Stimulated activated CD8-positive, alpha-beta memory T cell treated with anti-CD3 and anti-CD28 coated beads, Interleukin-2, amount 100 ng/mL, for 1 hour (primary cell): ENCODE measurements at places on chromosomes 1 and 21.

DNA sequence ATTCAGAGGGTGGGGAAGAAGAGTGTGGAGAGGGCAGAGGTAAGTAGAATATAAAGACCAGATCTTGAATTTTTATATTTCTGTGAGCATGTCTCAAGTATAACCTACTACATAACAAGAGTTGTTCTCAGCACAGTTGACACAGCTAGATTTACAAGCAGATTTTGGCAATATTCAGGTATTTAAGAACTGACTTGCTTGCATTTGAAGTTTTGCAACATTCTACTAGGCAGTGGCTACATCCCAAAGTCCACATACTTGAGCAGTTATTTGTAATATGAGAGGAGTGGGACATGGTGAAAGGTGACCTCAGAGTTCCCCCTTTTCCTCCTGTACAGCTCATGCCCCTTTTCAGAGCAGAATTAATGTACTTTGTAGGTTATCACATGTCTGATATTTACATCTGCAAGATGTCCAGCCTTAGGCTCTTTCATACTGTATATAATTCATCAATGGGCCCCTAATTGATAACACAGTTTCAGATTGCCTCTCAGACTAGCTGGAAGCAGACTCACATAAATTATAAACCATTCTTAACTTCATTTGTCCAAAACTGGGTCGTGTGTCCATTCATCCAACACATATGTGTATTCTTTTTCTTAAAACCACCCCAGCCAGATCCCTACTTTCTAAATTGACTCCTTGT lies 136.7 kb upstream of the RAVER2 start:
- no peak for DNase-seq

- peak; percentile 6 for DNase-seq
These were observed 708 bp downstream of the PRDM2 start for GRCh38 chr1:13700521-13701270.

DNA sequence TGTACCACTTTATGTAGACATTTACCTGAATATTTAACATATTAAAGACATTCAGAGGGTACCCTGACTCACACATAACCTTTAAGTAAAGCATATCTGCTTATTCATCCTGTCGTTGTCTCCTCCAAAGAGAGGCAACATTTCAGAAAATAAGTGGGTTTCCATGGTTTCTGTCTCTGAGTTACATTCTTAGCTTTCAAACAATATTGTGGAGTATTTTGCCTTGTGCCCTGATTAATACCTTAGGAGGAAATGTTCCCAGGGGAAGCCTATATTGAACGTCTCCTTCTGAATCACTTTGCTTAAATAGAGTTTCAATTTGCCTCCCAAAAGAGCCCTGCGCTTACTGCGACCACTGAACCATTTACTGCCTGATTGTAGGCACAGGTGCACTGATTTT lies 26.1 kb downstream of the PALMD start:
- no peak for DNase-seq

DNA sequence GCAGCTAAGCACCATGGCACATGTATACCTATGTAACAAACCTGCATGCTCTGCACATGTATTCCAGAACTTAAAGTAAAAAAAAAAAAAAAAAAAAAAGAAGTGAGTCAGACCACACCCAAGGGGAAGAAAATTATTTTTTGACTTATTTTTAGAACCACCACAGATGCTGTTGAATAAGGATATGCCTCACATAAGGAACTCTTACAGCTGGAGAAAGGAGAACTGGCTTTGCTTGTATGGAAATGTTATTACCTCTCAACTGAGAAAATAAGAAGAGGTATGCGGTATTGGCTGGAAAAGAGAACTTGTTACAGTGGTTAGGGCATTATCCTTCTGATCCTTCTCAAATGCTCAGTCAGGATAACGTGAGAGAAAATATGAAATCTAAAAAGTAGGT lies 27.5 kb upstream of the FCER1A start:
- no peak for DNase-seq

- DNase-seq = no peak
These were observed 62.6 kb upstream of the DENND1B start for GRCh38 chr1:197837911-197838310.
